Hepatic stellate cell (primary cell): ENCODE measurements at places on chromosomes 16 and 17.

- DNase-seq: no peak
Observed at GRCh38 chr16:68754084-68754792, 17.1 kb downstream of the CDH1 start.

DNA sequence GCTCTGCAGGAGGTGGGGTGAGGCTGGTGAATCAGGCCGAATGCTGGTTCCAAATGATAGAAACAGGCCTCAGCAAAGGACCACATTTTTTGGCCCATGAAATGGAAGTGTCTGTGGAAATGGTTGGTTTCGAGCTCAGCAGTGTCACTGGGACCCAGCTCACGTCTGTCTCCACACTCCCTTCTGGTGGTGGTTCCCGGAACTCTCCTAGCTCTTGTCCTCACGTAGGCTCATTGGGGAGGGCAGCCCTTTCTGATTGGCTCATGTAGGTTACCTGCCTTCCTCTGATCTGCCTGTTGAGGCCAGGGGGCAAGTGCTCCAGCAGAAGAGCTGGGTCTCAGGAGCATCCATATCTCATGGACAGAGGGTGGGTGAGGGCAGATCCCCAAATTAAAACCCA, 4.0 kb downstream of the ALG1 start:
- no peak for DNase-seq

- DNase-seq: no peak
Observed at GRCh38 chr17:81621494-81622130, 15.3 kb downstream of the NPLOC4 start.

- no peak for DNase-seq
Observed at GRCh38 chr17:6365200-6365943, 69.5 kb downstream of the AIPL1 start.

GRCh38 chr16:11968577-11968976, 3.6 kb downstream of the TNFRSF17 start:
- no peak for DNase-seq

DNA sequence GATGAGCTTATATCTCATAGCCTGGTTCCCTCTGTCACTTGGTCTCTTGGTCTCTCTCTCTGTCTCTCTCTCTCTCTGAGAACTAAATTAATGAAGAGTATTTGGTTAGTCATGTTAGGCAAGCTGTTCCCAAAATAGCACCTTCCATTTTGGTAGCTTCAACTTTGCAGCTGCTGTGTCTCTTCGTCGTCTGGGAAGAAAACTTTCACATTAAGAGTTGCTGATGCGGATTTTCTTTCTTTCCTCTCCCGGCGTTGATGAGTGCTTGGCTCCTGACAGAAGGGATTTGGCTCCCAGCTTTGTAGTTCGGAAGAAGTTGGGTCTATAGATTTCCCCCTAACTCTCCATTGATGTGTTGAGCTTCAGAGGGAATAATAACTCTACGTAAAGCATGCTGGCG, at the start of gene RBFOX1:
Gene RBFOX1, plus strand, starts transcription at position 235 of the 400 bp plus-strand sequence.
- DNase-seq: no peak

DNA sequence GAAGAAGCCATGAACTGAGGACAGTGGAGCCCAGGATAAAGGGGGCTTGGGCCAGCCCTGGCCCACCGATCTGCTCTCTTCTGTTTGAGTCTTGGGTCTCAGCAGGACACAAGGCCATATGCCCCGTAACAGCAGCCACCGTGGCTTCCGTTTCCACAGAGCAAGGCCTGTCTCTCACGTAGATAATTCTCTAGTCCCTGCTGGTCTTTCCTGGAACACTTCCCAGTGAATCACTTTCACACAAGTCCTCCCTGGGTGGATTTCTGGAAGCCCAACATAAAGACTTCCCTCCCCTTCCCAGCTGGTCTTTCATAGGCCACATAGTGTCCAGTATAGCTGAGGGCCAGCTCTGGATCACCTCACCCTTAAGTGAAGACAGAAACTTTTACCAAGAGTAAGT, 19.9 kb upstream of the C16orf78 start:
- DNase-seq: no peak

GRCh38 chr17:66248285-66248684, 19.1 kb upstream of the APOH start:
- no peak for DNase-seq

DNA sequence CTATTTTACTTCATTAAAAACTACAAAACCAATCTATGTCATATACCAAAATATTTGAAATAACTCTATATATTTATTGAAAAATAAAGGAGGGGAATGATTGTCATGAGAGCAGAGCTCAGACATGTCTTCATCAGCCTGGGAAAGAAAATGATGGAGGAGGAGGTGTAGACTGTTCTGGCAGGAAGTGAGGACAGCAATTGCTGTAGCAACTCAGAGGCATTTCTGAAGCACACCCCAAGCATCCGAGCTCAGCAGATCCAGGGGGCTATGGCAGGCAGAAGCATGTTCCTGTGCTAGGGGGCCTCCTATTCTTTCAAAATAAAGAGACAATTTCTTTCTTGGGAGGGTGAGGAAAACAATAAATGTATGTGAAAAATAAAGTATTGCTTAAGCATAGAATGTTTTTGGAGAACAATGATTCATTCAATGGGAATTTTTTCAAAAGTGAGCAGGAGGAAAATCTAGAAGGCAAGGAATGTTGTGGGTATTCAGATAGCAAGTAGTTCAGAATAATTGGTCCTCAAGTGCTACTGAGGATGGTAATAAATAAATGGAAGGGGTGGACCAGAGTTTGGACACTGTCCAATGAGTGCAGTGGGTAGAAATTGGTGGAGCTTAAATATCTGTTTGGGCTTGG, 383.4 kb downstream of the CDH11 start:
- peak; percentile 24 for DNase-seq

DNA sequence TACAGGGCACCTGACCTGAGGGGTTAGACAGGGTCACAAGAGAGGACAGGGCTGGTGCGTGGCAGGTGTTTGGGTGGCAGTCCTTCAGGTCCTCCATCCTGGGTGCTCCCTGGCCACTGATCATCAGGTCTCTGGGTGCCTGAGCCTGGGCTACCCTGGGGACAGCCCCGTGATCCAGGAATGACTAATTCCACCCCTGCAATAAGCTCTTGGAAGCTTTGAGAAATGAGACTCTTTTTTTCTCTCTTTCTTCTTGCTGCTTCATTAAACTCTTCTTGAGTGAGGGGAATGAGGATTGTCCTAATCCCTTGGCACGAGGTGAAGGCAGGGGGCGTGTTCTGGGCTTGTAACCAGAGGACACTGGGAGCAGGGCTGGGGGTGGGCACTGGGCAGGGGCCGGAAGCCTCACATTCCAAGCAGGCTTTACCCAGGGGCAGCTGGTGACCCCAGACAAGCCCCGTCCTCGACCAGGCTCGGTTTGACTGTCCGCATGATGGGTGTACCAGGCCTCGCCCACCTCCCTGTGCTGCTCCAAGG, 21.4 kb upstream of the SPNS2 start:
- no peak for DNase-seq

GRCh38 chr16:87584975-87585374, 17.3 kb upstream of the JPH3 start:
- no peak for DNase-seq

- no peak for DNase-seq
Observed at GRCh38 chr16:22721511-22722100, 92.4 kb upstream of the HS3ST2 start.

- DNase-seq: no peak
Observed at GRCh38 chr17:33927732-33928133, 327.4 kb upstream of the CCL2 start.

- DNase-seq: peak; percentile 39
Observed at GRCh38 chr17:32161029-32161428, 18.7 kb downstream of the RHOT1 start.

DNA sequence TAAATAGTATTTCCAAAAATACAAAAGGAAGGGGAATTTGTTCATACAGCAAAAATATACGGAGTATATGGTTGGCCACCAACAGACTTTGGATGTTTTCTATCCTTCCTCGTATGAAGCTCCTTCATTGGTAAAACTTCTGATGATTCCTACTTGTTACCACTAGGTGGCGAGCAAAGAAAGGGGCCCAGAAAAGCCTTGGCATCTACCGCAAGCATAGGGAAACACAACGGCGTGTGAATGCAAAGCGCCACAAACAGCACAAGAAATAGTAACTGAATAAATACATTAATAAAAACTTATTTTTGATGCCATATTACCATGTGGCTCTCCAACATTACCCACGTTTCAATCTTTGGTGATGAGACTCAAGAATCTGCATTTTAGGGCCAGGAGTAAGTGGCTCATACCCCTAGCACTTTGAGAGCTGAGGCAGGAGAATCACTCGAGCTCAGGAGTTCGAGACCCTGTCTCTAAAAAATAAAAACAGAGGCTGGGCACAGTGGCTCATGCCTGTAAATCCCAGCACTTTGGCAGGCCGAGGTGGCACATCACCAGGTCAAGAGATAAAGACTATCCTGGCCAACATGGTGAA, 34.5 kb downstream of the YWHAE start:
- DNase-seq: peak; percentile 67

DNA sequence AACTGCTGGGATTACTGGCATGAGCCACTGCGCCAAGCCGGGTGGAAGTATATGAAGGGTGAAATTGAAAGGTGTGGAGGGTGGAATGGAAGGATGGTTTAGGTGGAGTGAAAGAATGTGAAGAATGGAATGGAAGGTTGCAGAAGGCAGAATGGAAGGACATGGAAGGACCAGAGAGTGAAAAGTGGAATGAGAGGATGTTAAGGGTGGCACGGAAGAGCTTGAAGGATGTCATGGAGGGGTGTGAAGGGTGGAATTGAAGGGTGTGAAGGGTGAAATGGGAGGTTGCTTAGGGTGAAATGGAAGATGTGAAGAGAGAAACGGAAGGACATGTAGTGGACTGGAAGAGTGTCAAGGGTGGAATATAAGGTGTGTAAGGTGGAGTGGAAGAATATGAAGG, 16.2 kb downstream of the MIS12 start:
- no peak for DNase-seq

DNA sequence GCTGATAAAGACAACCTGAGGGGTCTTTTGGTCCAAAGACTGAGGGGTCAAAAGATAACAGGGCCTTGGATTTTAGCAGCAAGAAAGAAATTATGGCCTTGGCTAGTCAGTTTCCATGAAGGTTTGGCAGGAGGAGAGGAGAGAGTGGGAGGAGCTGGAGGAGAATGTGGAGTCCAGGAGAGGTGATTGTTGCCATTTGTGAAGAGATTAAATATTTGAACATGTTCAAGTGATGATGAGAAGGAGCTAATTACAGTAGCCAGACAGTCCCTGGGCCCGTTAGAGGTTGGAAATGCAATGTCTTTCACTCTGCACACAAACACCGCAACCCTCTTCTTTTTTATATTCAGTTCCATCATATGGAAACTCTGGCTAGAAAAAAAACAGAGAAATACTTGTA, 68.6 kb downstream of the TNRC6C start:
- DNase-seq: no peak

DNA sequence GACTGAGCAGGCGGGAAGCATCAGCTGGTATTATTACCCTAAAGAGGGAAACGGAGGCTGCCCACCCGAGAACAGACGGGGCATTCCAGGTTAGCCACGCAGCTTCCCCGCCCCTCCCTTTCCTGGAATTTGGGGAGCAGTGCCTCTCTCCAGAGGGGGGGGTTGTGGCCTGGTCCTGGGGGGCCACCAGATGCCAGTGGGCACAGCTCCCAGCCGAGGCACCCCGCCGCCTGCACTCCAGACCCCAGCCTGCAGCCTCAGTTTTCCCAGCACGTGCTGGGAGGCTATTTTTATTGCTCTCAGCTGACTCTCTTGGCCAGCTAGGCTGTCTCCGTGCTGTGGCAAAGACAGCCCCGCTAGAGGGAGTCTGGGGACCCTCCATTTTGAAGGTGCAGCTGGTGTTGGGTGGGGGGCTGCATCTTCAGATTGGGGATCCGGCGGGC, 62.7 kb upstream of the GSE1 start:
- no peak for DNase-seq
